ENCODE measurements at places on chromosomes 3 and 15.

DNA sequence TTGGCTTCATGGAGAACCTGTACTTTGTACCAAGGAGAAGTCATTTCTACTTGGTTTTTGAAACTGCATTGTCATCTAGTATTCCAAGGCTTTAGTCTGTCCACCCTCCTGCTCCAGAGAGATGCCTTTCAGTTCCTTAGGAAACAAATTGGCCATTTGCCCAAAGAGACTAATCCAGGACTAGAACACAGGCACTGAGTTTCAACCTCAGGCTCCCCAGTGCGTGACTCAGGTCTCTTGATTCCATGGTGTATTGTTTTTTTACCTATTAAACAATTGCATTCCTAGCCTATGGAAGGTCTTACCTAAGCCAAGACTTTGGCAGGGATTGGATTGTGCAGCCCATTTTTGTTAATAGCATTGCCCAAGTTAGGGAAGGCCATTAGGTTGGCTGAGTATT, 214.8 kb upstream of the CTDSPL start:
- no peak for DNase-seq

- no peak for DNase-seq
Observed at GRCh38 chr15:43277901-43278300, 11.2 kb upstream of the TGM5 start.

DNA sequence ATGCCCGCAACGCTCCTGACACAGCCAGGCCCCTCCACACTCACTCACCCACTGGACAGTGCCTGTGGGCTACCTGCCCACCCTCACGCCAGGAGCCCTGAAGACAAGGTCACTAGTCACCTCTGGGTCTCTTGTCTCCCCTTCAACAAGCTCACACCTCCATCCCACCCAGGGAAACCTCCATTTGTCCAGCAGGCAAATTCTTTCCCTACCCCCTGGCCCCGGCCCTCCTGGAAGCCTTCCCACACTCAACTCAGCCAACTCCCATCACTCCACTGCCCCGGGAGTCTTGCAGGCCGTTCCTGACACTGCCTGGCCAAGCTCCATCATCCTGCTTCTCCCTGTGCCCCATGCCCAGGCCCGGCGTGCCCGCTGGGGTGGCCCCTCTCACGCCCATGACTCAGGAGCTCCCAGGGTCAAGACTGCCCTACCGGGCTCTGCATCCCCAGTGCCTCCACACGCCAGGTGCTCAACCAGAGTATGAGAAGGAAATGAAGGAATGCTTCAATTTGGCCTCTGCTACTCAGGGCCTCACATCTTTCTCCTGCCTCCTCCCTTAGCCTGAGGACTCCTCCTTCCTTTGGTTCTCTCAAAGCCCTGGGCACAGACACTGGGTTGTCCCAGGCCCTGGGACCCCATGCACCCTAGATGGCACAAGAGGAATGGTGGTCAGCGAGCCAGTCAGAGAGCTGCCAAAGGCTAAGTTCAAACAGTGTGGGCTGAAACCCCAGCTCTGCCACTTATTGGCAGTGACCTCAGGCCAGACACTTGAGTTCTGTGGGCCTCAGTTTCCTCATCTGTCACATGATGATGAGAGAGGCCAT, 88.6 kb downstream of the SEC22A start:
- DNase-seq, result no peak

GRCh38 chr3:79125313-79125984, 642.3 kb downstream of the ROBO1 start:
- no peak for DNase-seq

DNA sequence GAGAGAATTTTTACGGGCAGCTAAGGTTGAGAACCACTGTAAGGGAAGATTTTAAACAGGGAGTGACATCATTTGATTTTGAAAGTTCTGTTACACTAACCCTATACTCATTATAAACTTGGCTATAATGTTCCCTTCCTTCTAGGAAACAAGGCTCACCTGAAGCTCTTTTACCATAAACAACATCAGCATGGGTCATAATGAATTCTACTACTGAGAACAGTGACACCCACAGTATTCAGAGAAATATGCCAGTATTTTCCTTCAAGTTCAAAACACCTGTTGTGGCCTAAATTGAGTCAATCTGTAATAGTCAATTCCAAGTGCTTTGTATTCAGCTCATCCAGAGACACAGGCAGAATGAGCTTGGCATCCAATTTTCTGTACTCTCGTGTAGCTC, 175.3 kb upstream of the STT3B start:
- no peak for DNase-seq

GRCh38 chr3:36908647-36909180, 36.1 kb downstream of the TRANK1 start:
- no peak for DNase-seq

DNA sequence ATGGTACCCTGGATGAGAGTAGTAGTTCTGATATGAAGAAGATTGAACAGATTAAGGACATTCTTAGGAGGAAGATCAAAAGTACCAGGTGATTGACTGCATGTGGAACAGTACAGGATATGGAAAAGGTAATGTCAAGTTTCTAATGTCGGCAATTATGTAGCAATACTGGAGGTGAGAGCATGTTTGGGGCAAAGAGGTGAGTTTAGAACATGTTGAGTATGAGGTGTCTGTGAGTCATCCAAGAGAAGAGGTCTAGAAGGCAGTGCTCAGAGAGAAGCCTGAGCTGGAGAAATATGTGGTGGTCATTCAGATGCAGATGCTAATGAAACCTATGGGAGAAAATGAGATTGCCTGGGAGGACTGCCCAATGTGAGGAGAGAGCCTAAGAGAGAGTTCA, 305.6 kb downstream of the ZBTB20 start:
- no peak for DNase-seq

DNA sequence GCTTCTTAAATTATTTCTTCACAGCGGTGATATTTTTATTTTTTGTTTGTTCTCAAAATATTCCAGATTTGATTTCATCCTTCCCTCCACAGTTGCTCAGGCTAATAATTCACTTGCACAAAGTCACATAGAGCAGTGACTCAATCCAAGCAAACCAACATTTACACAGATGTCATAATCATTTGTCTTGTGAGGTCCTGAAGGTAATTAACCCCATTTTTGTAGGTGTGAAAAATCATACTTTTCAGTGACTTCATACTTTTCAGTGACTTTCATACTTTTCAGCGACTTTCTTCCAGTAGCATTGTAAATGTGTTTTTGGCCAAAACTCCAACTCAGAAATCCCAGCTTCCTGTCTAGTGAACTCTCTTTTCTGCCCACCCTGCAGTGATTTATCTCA, 32.1 kb downstream of the CD200 start:
- no peak for DNase-seq

- DNase-seq, result no peak
Observed at GRCh38 chr3:62027796-62028195, 345.6 kb downstream of the FEZF2 start.

- DNase-seq, result no peak
Observed at GRCh38 chr3:188439080-188439479, 285.1 kb downstream of the LPP start.

- no peak for DNase-seq
Observed at GRCh38 chr15:27970661-27971392, 128.3 kb downstream of the OCA2 start.

- no peak for DNase-seq
Observed at GRCh38 chr3:2823031-2823430, 287.1 kb downstream of the IL5RA start.

GRCh38 chr15:85762039-85762755, 32.5 kb downstream of the KLHL25 start:
- DNase-seq, result no peak

GRCh38 chr3:17329927-17330326, 412.5 kb downstream of the TBC1D5 start:
- no peak for DNase-seq

DNA sequence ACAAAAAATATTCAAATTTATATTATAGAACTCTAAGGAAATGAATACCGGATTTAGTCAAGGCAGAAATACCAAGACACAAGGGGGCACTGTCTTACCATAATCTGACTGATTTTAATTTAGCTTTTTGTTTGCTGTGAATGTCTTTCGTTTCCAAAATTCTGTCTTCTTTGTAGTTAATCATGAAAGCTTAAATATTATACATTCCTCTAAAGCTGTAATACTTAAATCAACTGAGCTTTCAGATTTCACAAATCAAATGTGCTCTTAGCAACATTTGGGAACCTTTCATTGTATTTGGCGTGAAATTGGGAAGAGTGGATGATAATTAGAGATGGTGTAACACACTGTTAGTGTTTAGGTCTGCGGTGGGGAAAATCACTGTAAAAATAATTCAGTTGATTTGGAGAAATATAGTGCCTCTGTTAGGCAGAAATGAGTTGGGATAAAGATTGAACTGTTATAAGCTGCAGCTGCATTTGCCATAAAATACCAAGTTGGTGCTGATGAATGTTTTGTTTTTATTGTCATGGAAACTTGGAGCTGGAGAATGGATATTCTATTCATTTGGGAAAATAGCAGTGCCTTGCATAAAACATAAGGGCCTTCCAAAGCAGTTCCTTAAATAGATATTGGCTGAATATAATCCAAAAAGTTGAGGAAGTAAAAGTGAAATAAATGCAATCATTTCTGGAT, 228.2 kb downstream of the TCF12 start:
- DNase-seq, result peak; percentile 45

GRCh38 chr15:39909007-39909406, 11.1 kb downstream of the GPR176 start:
- no peak for DNase-seq

DNA sequence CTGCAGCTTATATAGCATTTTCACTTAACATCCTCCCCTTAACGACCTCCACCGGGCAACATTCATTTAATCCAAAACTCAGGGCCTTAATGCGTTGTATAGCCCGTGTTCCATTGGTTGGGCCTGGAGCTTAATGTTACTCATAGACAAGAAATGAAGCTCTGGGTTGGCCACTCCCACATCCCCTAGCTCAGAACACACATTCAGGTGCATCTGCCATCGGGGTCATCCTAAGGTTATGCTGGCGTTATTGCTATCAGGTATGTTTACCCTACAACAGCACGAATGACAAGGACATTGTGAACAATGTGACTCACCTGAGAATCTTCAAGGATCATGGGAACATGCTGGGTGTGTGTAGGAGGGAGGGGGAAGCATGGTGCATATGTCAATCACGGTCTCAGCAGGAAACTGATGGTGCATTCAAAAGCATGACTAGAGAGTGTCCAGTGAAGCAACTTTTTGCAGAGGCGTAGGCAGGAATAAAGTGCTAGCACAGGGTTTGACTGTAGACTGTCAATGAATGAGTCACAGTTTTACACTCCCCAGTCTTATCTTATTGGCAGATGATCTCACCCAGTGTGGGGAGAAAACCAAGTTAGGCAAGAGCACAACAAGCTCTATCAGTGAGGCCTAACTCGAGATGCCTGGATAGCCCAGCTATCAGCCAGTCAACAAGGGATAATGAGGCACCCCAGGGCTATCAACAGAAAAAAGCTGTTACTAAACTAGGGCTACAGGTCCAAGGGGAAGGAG, 402.1 kb upstream of the MCTP2 start:
- DNase-seq, result no peak

DNA sequence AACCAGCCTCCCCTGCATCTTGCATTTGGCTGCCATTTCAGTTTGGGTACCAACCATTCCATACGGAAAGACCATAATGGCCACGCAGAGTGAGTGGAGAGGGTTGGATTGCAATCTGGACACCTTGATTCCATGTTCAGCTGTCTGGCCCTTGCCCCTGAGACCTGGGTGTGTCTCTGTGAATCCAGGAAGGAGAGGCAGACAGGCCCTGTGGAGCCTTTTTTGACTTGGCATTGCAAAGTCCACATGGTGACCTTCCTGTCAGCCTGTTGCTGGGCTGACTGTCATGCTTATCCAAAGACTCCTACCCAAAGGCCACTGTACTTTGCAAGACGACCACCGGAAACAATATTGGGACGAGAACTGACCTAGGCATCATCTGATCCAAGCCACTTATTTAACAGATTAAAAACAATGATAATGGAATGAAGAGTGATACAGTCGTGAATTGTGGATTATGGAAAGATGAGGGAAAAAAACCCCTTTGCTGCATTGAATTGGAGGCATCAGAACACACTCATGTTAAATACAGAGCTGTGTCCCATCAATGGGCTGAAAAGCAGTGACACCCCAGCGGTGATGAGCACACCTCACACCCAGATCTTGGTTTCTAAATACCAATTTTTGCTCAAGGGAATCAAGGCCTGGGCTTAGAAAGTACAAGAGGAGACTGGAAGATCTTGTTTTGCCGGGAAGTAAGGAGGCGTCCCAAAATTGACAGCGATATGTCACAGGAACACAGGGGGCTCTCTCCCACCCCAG, 86.0 kb downstream of the LRRK1 start:
- DNase-seq, result no peak

DNA sequence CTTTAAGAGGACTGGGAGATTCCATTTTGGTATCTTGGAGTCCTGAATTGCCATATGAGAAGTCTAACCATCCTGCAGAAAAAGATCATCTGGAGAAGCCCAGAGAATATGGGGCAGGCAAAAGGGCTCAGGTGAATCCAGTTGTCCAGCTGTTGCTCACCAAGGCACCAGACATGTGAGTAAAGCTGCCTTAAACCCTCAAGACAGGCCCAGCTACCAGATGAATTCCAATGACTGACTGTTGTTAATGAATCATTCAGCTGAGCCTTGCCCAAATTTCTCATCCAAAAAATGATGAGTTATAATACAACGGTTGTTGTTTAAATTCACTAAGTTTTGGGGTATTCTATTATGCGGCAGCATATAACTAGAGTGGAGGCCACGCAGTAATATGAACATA, 22.0 kb upstream of the NANOGP8 start:
- DNase-seq, result no peak

- DNase-seq, result no peak
Observed at GRCh38 chr3:67920969-67921368, 266.6 kb upstream of the SUCLG2 start.

DNA sequence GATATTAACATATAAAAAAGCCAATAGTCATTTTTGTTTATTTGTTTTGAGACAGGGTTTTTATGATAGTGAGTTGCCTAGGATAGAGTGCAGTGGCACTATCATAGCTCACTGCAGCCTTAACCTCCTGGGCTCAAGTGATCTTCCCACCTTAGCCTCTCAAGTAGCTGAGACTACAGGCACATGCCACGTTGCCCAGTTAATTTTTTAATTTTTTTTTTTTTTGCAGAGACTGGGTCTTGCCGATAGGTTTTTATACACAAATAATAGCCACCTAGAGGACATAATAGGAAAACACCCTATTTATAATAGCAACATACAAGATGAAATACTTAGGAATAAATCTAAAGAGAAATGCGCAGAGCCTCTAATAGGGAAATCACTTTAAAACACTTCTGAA, 13.3 kb downstream of the EIF3J start:
- no peak for DNase-seq

- peak; percentile 34 for DNase-seq
Observed at GRCh38 chr3:71428841-71429596, 154.5 kb downstream of the FOXP1 start.

GRCh38 chr3:61925721-61926120, 364.4 kb downstream of the PTPRG start:
- DNase-seq, result no peak

- no peak for DNase-seq
Observed at GRCh38 chr15:44296625-44297524, 8.4 kb downstream of the GOLM2 start.

All from right kidney (tissue), 9 donors.